ENCODE measurements at places on chromosomes 11 and 22.

DNA sequence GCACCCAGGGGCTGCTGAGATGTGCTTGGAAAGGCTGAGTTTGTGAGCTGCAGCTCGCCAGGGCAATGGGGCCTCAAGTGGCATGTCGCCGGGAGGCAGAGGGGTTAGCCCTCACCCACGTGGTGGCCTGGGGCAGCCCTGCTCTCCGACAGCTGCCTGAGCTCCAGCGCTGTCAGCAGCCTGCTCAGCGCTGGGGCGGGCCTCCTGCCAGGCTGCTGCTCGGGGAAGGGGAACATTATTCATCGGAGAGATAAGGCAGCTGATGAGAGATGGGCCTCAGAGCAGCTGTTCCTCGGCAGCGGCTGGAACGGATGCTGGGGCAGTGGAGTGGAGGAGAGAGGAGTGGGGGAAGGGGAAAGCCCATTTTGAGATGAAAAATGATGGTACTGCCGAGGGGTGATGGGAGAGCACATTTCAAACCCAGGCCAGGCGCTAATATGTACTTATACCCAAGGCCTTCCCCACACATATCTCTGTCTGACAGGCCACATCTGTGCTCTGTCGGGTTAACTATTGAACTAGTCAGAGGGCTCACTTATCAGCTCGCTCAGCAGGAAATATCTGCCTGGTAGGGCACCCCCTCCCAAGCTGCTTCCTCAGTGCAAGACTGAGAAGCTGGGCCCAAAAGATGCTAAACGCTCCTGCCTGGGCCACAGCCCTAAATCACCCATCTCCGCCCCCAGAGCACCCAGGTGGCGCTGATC lies 79.5 kb downstream of the TIMP3 start:
- no peak for DNase-seq

GRCh38 chr11:78224906-78225420 lies 36.2 kb downstream of the USP35 start:
- DNase-seq, result no peak

DNA sequence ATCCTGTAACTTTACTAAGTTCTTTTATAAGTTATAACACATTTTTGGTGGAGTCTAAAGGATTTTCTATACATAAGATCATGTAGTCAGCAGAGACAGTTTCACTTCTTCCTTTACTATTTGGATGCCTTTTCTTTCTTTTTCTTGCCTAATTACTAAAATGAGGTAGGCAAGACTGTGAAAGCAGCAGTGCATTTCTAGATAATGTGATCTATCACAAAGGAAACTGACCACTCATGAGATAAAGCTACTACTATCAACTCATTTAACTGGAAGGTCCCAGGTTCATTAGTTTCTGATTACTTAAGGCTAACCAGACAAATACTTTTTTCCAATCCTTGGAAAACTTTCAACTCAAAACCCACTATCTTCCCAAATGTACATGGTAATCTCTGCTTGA lies 196.2 kb upstream of the E2F8 start:
- no peak for DNase-seq

GRCh38 chr22:22974795-22975580 lies 87.4 kb downstream of the IGLL5 start:
- no peak for DNase-seq

GRCh38 chr11:69642549-69642912 lies 1.6 kb downstream of the CCND1 start:
- DNase-seq, result no peak

- no peak for DNase-seq
Observed at GRCh38 chr11:19055016-19055415, 5.5 kb downstream of the MRGPRX2 start.

- no peak for DNase-seq
Observed at GRCh38 chr11:126879516-126879915, 121.1 kb downstream of the KIRREL3 start.
